ENCODE measurements at places on chromosomes 5 and 9.

DNA sequence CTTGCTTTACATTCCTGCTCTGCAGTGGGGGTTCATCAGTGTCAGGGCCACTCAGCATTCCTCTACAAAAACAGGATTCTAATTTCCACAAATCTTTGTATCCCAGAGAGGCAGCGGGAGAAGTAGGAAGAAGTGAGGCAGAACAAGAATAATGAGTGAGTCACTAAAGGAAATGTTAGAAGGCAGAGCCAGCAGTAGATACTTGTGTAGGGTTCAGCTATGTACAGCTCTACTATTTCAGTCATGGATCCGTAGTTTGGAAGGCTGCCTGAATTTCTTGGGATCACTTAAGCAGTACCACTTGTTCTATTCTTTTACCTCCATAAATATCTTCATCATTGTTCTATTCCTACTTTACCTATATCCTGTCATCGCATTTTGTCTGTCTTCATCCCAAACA, 246.3 kb upstream of the TLE4 start:
- DNase-seq, result no peak

- peak; percentile 50 for DNase-seq
These were observed 27.9 kb upstream of the MGAT1 start for GRCh38 chr5:180830253-180831138.

DNA sequence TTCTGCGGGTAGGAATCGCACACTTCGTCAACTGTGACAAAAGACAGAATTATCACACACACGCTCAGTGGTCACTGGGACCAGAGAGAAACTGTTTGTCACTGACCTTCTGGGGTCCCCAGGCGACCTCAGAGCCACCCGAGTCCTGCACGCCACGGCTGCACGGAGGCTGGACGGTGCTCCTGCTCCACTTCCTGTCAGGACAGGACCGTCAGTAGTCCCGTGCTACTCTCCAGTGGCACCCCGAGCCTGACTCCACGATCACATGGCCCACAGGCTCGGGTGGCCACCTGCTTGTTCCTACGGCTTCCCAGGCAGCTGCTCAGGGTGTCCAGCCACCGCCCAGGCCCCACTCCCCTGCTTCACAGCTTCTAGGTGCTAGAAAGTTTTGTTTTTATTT, 17.9 kb downstream of the MRNIP start:
- no peak for DNase-seq

- DNase-seq, result no peak
These were observed 11.0 kb downstream of the SKP2 start for GRCh38 chr5:36162810-36163486.

DNA sequence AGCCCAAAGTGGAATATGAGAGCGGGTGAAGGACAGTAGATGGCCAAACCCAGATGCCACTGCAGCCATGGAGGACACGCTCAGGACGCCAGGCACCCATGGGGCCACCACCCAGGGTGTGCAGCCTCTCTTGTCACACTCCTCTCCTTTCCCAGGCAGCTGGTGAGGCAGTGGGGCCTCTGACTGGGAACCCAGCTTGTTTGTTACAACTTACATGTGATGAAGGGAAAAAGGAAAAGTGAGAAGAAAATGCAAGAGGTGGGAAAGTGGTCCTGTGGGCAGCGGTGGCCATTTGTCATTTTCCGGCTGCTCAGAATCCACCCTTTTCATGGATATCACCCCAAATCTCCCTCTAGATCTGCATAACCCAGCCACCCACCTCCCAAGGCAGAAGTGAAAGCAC, 62.7 kb upstream of the UNC5A start:
- no peak for DNase-seq

DNA sequence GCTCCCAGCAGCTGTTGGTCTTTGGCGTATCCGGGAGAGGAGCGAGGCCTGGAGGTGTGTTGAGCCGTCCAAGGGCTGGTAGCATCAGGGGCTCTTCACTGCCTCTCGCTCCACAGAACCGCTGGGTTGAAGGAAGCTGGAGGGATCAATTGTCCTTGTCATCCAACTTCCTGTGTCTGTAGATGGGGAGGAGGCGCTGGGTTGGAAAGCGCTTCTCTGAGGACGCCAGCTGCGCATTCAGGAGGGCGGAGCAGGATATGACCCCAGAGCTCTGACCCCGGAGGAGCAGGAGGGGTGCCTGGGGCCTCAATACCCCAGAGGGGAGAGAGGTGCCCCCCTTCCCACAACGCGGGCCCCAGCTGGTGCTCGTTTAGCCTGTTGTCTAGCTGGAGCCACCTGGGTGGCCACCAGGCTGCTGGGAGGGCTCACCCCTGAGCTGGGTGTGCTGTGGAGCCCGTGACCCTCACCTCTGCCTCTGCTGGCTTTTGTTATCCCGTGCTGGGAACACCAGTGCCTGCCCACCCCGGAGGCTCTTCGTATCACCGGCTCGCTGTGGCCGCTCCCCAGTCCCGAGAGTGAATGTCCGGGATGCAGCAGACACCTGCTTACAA, 2.0 kb upstream of the DBH start:
- no peak for DNase-seq

DNA sequence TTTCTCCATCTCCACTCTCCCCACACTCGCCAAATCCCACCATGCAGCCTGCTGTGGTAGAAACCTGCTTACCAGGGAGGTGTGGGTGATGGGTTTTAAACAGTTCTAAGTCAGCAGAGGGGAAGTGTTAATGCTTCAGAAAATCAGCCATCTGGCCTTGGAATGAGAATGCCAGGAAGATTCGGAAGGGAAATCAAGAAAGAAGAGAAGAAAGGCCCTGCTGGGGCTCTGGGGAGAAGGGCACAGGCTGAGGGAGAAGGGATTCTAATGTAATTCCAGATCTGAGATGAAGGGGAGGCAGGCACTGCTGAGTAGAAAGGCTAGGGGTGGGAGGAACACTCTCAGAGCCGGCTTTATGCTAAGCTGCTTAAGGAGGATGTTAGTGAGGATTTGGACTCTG, 434.7 kb upstream of the DMAC1 start:
- no peak for DNase-seq

DNA sequence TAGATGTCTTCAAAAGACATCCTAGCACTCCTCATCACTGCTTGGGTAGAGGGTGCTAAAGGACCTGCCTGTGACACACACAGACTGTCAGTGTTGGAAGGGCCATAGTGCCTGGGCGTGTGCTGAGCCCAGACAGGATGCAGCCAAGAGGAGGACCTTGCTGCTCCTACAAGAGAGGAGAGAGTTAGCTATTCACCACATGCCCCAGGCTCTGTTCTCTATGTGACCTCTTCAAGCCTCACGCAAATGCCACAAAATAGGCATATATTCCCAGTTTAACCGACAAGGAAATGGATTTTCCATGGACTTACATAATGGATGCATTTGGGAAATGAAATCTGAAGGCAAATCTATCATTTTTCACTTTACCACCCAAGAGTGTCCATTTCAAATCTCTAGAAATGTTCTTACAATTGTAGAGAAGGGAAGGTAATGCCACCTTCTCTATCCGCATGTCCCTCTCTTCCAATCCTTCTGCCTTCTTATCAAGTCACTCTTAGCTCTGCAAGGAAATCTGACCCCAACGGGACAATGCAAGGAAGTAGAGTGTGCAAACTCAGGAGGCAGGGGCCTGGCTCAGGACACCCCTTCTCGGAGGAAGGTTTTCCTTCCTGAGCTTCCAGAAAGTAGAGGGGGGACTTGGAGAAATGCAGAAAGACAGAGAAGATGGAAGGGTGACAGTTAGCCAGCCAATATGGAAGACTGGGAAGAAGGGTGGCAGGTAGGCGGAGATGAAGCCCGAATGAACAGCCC, 49.5 kb downstream of the TRIM32 start:
- no peak for DNase-seq

- DNase-seq, result peak; percentile 7
These were observed 34.8 kb downstream of the TMEM252 start for GRCh38 chr9:68505681-68506409.

DNA sequence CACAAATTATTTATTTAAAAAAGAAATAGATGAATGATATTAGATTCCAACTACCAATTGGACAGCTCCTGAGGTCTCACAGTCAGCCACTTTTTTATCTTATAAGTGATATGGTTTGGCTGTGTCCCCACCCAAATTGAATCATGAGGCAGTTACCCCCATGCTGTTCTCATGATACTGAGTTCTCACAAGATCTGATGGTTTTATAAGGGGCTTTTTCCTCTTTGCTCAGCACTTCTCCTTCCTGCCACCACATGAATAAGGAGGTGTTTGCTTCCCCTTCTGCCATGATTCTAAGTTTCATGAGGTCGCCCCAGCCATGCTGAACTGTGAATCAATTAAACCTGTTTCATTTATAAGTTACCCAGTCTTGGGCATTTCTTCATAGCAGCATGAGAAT, 12.9 kb downstream of the NLN start:
- no peak for DNase-seq

All from fibroblast of mammary gland (primary cell).